ENCODE measurements at places on chromosomes 5 and 9.

- DNase-seq = no peak
Measured at GRCh38 chr9:37157726-37158377, 37.5 kb downstream of the ZCCHC7 start.

- no peak for DNase-seq
Measured at GRCh38 chr9:113921396-113921925, 45.4 kb downstream of the ZNF618 start.

- no peak for DNase-seq
Measured at GRCh38 chr9:77807281-77807683, 159.2 kb upstream of the GNA14 start.

- no peak for DNase-seq
Measured at GRCh38 chr5:67619235-67619634, 422.6 kb upstream of the CD180 start.

- DNase-seq = no peak
Measured at GRCh38 chr9:88387552-88388202, 567 bp upstream of the SPIN1 start.

- DNase-seq = no peak
Measured at GRCh38 chr5:59759600-59760351, 133.8 kb downstream of the PDE4D start.

DNA sequence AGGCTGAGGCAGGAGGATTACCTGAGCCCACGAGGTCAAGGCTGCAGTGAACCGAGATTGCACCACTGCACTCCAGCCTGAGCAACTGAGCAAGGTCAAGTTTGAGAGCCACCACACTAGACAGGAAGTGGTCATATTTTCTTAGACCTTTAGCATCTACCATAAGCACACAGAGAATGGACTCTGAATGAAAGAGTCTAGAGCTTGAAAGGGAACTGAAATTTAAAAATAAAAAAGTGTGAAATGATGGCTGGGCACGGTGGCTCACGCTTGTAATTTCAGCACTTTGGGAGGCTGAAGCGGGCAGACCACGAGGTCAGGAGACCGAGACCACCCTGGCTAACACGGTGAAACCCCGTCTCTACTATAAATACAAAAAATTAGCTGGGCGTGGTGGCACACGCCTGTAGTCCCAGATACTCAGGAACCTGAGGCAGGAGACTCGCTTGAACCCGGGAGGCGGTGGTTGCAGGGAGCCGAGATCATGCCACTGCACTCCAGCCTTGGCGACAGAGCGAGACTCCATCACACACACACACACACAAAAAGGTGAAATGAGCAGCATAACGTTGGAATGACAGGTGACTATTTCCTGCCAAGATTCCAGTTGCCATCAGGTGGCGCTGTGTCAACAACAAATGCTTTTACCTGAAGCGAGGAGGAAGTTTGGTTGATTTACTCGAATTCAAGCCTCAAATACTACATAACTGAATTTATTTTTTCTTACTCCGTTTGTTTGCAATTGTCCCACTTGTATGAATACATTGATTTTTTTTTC lies 21.3 kb upstream of the AK3 start:
- DNase-seq = peak; percentile 63

- no peak for DNase-seq
Measured at GRCh38 chr5:151461312-151461711, 13.9 kb downstream of the SLC36A1 start.

- no peak for DNase-seq
Measured at GRCh38 chr5:140240987-140241706, 61.8 kb downstream of the PFDN1 start.

DNA sequence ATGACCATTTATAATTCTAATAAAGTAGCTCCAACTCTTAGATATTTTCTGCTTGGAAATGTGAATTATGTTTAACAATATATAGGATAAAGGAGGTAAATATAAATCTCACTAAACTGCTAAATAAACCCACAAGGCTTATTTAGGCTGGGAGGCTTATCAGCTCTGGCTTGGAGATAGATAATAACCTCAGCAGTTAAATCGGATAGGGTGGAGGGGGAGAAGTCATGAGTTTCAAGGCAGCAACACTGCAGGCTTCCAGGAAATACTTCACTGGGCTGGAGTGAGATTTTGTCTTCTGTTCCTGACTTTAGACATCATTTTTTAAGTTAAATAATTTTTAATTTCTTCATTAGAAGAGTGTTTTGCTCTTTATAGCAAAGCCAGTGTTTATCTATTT lies 80.0 kb upstream of the ITGA2 start:
- no peak for DNase-seq

- no peak for DNase-seq
Measured at GRCh38 chr9:133282464-133283238, 7.7 kb upstream of the ABO start.

DNA sequence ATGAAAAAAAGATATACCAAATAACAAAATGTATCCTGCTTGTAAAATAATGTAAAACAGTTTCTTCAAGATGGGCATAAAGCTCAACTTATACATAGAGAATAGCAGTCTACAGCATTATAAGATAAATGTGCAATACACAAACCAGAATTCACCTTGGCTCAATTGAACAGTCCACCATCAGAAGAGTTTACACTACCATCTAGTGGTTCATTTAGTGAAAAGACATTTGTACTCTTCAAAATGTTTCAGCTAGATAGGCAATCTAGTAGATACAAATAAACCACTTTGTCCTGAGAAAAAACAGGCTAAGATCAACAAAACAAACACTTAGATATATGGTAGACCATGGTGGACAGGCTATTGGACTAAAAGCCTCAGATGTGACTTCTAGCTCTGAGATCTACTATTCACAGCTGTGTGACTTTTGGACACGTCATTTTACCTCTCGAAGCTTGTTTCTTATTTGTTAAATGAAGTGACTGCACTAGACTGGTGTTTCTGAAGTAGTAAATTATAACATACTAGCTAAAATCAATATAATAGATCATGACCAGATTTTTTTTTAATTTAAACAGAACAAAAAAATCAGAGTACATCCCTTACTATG lies 22.1 kb upstream of the TPD52L3 start:
- DNase-seq = no peak

- no peak for DNase-seq
Measured at GRCh38 chr9:73596321-73596720, 444.7 kb downstream of the ANXA1 start.

GRCh38 chr9:131117121-131117761 lies 8.1 kb upstream of the NUP214 start:
- DNase-seq = no peak

DNA sequence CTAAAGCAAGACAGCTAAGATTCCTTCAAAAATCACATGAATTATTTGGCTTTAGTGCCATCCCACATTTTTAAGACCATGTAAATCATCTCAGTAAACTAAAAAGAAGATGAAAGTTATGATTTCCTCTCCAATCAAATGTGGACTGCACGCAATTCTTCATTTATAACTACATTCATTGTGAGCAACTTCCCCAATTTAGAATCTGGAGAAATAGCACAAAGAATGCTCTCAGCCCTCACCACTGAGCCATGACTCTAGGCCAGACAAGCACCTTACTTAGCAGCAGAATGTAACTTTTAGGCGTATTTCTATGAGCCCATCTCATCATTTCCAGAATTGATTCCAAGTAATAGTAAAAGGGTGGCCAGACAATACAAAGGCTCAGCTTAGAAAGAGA lies 616.6 kb downstream of the TLE1 start:
- DNase-seq = no peak

GRCh38 chr5:34538026-34538672 lies 118.0 kb upstream of the RAI14 start:
- DNase-seq = no peak

- DNase-seq = peak; percentile 8
Measured at GRCh38 chr5:80837679-80838078, 122.5 kb upstream of the RASGRF2 start.

GRCh38 chr5:160743027-160743426 lies 109.0 kb downstream of the ATP10B start:
- DNase-seq = no peak

Measured in stimulated activated CD8-positive, alpha-beta memory T cell treated with anti-CD3 and anti-CD28 coated beads, Interleukin-2, amount 100 ng/mL, for 48 hours (primary cell).